SHP77 (cell line): ENCODE measurements at places on chromosomes 4 and X.

DNA sequence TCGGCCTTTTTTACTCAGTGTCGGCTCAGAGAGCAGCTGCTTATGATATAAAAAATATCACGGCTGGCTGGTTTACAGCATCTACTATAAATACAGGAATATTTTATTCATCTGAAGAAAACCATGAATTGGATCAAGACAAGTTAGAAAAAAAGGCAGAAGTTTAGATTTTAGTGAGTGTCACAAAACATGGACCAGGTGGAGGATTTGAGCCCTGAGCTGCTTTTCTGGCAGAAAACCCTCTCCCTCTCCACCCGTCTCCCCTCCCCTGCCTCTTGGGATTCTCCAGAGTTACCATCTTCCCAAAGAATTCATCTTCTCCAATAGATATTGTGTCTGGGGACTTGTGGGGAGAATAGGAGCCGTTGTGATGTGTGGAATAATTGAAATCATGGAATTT lies 142.8 kb upstream of the RAI2 start:
- DNase-seq: no peak

GRCh38 chr4:7858498-7858897 lies 81.2 kb downstream of the AFAP1 start:
- DNase-seq: no peak

GRCh38 chrX:77436682-77437081 lies 10.5 kb upstream of the FGF16 start:
- DNase-seq: no peak

- DNase-seq: no peak
Observed at GRCh38 chr4:169121861-169122382, 111.9 kb upstream of the CBR4 start.

- DNase-seq: no peak
Observed at GRCh38 chr4:167232805-167233684, 1.2 kb downstream of the SPOCK3 start.

DNA sequence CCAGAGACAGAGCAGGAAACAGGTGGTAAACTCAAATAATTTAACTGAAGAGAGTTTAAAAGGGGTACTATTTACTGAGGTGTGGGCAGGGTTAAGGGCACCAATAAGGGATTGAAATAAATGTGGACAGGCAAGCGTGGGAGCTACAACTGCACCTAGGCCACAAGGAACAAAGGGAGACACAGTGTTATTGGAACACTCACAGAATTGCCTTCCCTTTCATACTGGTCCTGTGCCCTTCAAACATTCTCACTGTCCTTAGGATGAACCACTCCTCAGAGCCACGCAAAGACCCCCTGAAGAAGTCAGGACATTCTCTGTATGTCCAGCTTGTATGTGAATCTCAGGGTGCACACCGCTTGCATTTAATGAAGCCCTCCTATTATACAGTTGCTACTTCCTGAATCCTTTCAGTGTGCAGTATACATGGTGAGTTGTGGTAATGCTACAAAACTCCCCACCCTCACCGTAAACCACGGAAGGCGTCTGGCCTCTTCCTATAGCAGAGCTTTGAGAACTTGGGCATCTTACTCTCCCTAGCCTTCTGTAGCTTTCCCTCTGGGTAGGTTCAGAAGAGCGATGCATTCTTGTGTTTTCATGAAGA lies 9.6 kb upstream of the MRPL1 start:
- no peak for DNase-seq

GRCh38 chr4:1014291-1015167 lies 3.1 kb downstream of the FGFRL1 start:
- DNase-seq: no peak

GRCh38 chr4:15955670-15956069 lies 7.3 kb downstream of the FGFBP2 start:
- no peak for DNase-seq

GRCh38 chrX:44245733-44246132 lies 97.7 kb downstream of the EFHC2 start:
- no peak for DNase-seq

- DNase-seq: peak; percentile 62
Observed at GRCh38 chrX:40154250-40154852, 56.6 kb upstream of the BCOR start.

- no peak for DNase-seq
Observed at GRCh38 chr4:148980782-148981480, 538.7 kb upstream of the NR3C2 start.

GRCh38 chr4:13329340-13329850 lies 154.7 kb downstream of the RAB28 start:
- no peak for DNase-seq

DNA sequence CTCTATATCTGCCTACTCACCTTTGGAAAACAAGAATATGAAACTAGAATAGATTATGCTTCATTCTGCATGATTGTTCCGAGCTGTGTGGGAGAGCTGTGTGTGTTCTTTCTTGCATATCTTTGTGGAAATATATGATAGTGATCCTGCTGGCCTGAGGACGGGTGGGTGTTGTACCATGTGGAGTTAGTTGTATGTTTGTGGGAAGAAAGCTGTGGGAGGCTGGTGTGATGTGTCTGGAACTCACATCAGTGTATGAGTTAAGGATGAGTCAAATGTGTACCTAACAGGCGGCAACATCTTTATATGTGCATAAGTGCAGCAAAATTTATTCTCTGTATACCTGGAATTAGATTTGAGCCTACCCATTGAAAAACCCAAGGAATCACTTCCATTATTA lies 208.1 kb upstream of the ADGRL3 start:
- DNase-seq: no peak

GRCh38 chrX:275476-275966 lies 5.7 kb upstream of the PLCXD1 start:
- no peak for DNase-seq

- DNase-seq: no peak
Observed at GRCh38 chrX:16783452-16783851, 2.8 kb upstream of the TXLNG start.

- no peak for DNase-seq
Observed at GRCh38 chr4:147847751-147848590, 116.1 kb downstream of the ARHGAP10 start.

DNA sequence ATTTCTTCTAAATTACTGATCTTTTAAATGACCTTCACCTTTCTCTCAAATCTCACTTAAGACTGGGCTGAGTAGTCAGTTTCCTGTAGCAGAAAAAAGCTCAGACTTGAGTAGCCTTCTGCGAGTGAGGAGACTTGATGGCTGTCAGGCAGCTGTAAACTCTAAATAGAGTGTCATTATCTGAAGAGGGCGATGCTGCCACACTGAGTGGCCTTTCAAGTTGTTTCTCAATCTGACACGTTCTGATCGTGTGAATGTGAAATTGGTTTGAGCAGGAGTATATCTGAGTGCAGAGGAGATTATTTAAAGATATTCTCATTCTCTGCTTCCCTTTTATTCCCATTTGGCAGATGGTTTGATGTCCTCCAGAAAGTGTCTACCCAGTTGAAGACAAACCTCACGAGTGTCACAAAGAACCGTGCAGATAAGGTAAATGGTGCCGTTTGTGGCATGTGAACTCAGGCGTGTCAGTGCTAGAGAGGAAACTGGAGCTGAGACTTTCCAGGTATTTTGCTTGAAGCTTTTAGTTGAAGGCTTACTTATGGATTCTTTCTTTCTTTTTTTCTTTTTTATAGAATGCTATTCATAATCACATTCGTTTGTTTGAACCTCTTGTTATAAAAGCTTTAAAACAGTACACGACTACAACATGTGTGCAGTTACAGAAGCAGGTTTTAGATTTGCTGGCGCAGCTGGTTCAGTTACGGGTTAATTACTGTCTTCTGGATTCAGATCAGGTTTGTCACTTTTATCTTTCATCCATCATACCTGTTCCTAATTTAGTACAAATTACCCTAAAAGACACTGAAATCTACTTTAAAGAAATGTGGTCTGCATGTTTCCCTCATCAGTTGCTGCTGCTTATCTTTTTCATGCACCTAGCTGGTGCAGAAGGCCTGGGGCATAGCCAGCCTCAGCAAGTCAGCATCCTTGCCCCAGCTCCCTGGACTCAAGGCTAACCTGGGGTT lies 74.3 kb upstream of the MSANTD1 start:
- no peak for DNase-seq

- DNase-seq: no peak
Observed at GRCh38 chrX:13290891-13291614, 28.8 kb downstream of the ATXN3L start.

DNA sequence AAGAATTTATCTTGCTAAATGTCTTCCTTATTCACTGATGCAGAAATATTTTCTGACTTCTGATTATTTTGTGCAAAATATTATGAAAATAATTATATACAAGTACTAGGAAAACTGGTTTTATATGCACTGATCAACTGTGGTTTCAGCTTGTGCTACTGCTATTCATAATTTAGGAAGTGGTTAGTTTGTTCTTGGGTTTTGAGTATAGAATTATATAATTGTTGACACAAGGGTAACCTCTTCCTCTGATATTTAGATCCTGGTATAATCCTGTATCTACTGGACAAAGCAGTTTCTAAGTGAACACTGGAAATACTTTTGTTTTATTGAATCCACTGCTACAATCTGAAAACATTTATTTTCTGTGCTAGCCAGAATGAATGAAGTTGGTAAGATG lies 182.8 kb downstream of the PDGFC start:
- no peak for DNase-seq

GRCh38 chr4:110533940-110534339 lies 58.0 kb downstream of the ENPEP start:
- DNase-seq: peak; percentile 22

DNA sequence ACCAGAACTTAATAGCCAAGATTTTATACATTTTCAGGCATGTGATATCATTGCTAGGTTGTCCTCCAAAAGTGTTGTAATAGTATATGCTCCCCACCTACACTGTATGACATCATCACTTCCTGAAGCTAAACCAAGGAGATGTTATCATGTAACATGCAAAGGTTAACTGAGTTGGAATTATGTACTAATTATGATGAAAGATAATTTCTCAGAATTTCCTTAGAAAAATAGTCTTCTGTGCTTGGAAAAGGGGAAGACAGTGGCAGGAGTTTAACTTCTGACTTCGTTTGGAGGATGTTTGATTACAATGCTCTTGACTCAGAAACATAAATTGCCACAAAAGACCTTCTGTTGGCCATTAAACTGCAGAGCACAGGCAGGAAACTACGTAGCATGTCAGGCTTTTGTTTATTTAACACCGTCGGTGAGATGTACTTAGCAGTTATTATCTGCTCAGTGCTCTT lies 83.6 kb upstream of the GUCY1A1 start:
- DNase-seq: peak; percentile 69

- DNase-seq: no peak
Observed at GRCh38 chr4:8778760-8779159, 92.9 kb downstream of the HMX1 start.

GRCh38 chr4:29052266-29052665 lies 1667.9 kb upstream of the PCDH7 start:
- DNase-seq: no peak

- no peak for DNase-seq
Observed at GRCh38 chr4:101020956-101021355, 326.4 kb downstream of the PPP3CA start.

DNA sequence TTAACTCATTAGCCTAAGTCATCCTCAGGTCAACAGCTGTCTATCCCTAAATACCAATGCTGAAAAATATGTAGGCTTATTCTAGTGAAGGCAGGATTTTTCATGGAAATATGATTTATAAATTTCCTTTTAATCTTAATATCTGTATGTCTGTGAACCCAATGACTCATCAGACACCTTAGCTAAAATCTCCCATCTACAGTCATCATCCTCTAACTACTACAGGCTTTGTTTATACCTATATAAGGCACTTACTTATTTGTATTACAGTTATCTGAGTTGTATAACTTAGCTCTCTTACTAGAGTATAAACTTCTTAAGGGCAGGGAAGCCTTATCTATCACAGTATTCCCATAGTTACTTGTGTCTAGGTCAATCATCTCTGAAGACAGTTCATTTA lies 24.2 kb downstream of the AMMECR1 start:
- no peak for DNase-seq

GRCh38 chr4:12679217-12679616 lies 804.9 kb downstream of the RAB28 start:
- DNase-seq: no peak

DNA sequence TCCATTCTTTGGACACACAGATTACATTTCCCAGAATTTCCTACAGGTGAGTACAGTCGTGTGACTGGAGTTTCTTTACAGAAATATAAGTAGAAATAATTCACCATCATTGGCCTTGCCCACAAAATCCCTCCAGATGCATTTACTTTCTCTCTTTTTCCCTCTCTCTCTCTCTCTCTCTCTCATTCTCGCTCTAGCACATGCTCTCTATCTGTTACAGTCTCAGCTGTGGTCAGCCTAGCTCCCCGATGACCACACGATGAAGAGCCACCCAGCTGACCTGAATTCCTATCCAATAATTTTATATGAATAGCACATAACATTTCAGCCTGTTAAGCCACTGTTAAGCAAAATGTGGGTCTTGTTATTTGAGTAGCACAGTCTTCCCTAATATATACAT lies 507.9 kb downstream of the PCDH7 start:
- DNase-seq: no peak

DNA sequence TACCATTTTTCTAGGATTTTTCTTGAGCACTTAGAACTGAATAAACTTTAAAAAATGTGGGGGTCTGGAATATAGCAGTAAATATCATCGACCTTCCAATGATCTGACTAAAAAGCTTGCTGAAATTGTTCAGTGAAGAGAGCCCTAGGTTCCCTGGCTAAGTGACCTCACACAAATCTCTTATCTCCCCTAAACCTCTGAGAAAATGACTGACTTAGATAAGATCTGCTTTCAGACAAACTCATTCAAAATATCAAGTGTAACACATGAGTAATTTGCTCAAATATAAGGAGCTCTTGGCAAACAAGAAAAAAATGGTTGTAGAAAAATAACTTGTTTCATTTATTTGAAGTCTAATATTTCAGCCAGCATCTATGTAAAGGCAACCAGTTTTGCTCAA lies 441.7 kb upstream of the SLIT2 start:
- DNase-seq: no peak

DNA sequence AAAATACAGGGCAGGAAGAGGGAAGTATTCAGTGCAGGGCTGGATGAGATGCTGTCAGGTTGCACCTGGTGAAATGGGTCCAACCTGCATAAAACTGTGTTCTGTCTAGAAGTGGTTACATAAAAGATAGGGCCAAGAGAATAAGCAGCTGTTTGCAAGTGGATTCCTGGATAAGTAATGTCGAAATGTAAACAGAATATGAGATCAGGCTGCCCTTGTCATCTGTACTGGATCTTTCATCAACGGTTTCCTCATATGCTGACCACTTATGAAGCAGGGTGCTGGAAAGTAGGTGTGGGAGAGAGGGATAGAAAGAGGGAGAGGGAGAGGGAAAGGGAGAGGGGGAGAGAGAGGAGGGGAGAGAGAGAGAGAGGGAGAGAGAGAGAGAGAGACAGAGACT lies 349.8 kb upstream of the CPEB2 start:
- DNase-seq: peak; percentile 15
